ENCODE measurements at places on chromosomes 7 and 10.

- DNase-seq = no peak
Observed at GRCh38 chr7:67463983-67464382, 467.4 kb downstream of the TYW1 start.

DNA sequence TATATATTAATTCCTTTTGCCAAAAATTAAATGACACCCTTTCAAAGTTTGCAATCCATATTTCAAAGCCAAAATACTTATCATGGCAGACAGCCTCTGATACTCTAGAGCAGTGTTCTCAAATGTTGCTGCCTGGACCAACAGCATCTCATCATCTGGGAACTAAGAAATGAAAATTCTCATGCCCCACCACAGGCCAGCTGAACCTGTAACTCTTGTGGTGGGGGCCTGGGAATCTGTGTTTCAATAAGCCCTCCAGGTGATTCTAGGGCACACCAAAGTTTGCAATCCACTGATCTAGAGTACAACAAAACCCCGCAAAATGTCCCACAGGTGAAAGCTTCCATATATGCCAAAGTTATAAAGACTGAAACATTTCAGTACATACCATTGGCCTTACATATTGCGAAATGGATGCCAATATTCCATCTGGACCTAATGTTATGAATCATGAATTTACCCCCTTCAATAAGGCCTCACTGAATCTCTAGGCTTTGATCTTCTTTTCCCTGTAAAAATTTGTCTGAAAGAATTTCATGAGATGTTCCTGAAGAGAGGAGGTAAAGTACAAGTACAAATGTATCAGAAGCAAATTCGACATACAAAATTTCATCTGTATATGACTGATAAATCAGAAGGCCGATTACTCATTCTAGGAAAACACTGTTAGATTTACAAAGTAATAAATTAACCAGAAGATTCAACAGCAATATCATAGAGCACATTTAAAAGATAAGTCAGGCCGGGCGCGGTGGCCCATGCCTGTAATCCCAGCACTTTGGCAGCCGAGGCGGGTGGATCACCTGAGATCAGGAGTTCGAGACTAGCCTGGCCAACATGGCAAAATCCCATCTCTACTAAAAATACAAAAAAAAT lies 25.3 kb upstream of the EPC1 start:
- no peak for DNase-seq

DNA sequence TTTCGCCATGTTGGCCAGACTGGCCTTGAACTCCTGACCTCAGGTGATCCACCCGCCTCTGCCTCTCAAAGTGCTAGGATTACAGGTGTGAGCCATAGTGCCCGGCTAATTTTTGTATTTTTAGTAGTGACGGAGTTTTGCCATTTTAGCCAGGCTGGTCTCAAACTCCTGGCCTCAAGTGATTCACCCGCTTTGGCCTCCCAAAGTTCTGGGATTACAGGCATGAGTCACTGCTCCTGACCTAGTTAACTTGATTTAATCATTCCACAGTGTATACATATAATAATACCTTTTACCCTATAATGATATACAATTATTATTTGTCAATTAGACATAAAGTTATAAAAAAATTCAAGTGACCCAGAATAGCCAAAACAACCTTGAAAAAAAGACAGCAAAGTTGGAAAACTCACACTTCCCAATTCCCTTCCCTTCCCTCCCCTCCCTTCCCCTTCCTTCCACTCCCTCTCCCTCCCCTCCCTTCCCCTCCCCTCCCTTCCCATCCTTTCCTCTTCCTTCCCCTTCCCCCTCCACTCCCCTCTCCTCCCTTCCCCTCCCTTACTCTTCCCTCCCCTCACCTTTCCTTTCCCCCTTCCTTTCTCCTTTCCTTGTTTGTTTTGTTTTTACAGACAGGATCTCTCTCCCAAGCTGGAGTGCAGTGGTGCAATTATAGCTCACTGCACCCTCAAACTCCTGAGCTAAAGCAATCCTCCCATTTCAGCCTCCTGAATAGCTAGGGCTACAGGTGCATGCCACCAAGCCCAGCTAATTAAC lies 14.8 kb upstream of the ZMIZ2 start:
- DNase-seq = no peak

- no peak for DNase-seq
Observed at GRCh38 chr7:140673063-140673773, 473 bp downstream of the ADCK2 start.

GRCh38 chr7:56091591-56091990 lies 1.2 kb downstream of the PHKG1 start:
- DNase-seq = no peak

DNA sequence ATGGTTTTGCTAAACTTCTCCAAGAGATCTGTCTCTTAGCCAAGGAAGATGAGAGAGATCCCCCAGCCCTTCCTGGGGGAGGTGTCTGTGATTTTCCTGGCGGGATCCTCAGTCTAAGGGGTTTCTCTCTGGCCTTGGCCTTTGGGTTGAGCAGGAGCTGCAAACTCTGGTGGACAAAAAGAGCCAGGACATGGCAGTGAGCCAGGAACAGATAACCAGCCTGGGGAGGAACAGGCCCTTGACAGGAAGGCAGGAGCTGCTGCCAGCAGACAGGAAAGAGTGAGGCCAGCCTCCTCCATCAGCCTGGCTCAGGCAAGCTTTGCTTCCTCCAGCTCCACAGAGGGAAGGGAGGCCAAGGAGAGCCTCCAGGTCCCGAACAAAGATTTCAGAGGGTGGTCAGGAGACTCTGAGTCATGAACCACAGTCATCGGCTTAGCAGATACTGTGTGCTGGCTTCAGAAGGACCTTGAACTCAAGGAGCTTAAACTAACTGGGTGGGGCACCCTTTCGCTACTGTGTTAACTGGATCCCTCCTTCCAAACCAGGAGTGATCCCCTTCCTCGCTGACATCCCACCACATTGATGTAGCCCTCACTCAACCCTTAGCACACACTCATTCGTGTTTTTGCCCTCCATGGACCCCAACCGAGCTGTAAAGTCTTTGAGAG lies 34.7 kb downstream of the DDIT4 start:
- DNase-seq = no peak

- no peak for DNase-seq
Observed at GRCh38 chr10:113572520-113573290, 19.9 kb downstream of the HABP2 start.

GRCh38 chr7:151472644-151473380 lies 32.9 kb upstream of the CRYGN start:
- no peak for DNase-seq

DNA sequence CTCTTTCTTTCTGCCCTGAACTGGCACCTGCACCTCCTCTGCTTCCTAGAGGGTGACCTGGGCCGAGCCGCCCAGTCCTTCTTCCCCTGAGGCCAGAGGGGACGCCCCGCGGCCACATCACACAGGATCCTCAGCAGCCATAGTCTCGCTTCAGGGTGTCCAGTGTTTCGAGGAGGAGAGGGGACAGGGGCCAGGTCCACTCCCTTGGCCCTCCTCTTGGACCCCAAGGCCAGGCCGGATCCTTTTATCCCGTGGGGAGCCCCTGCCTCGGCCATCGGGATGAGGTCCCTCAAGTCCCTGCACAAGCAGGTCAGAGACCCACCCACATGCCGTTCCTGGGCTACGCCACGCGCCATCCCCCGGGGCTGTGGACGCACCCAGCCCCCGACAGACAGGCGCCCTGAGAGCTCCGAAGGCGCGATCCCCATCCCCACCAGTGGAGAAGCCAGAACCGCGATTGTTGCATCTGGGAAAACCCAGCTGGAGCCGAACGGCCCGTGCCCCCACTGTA lies 3.6 kb downstream of the BHLHA15 start:
- DNase-seq = no peak

- no peak for DNase-seq
Observed at GRCh38 chr7:611281-611810, 91.7 kb upstream of the PDGFA start.

- no peak for DNase-seq
Observed at GRCh38 chr7:133513608-133514007, 260.7 kb downstream of the EXOC4 start.

- DNase-seq = no peak
Observed at GRCh38 chr7:102837802-102838201, 75.0 kb upstream of the LRRC17 start.

DNA sequence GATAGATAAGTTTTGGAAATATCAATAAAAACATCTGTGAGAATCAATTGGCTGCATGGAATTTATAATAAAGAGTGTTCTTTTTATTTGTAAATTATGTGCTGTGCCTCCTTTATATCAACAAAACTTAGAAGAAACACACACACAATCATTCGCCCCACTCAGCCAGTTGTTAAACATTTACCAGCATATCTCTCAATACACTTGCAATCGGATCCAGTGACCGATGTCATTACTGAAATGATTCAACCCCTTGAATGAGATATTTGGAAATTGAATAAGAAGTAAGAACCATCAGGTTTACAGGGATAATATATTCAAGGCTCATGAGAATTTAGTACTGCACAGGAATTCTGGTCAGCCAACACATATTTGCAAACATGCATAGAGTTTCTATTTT lies 35.6 kb downstream of the TAF3 start:
- DNase-seq = no peak

DNA sequence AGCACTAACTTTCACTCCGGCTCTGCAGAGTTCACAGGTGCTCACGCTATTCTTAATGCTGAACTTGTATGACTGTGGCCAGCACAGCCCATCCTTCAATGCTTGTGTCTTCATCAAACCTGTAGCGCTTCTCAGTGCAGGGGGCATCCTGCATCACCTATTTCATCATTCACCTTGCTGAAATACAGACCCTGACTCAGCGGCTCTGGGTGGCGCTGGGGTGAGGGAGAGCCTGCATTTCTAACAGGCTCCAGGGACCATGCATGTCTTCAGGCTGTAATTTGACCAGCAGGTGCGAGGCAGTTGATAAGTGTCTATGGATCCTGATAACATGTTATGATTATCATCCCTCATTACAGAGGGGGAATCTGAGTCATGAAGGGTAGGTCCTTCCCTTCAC lies 89.3 kb downstream of the VOPP1 start:
- no peak for DNase-seq

GRCh38 chr7:41467596-41467995 lies 235.3 kb downstream of the INHBA start:
- no peak for DNase-seq

- no peak for DNase-seq
Observed at GRCh38 chr10:133123050-133123745, 35.5 kb downstream of the ADGRA1 start.

GRCh38 chr7:22157552-22157951 lies 199.4 kb downstream of the RAPGEF5 start:
- DNase-seq = no peak

DNA sequence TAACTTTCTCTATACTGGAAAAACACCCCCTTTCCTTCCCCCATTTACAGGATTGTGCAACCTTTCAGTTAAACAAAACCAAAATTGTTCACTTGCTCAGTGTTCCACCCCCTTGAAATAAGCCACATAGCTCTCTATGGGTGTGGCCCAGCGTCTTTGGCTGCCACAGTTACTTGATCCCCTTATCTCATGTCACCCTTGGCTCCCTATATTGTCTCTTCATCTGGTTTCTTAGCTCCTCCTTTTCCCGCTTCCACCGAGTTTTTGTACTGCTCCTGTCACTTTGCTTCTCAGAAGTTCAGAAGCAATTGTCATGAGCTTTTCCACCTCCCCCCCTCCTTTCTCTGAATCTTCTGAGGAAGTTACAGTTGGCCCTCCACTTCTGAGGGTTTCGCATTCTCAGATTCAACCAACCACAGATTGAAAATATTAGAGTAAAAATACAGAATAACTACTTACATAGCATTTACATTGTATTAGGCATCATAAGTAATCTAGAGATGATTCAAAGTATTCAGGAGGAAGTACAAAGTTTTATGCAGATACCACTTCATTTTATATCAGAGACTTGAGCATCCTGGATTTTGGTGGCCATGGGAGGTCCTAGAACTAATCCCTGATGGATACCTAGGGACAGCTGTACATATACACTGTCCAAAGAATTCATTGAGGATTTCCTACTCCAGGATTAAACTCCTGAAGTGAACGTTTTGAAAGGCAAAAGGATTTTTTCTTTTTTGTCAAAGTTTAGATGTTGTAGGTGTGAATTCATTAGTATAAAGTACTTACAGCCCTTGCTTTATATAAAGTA lies 60.4 kb downstream of the ADD3 start:
- DNase-seq = peak; percentile 37

DNA sequence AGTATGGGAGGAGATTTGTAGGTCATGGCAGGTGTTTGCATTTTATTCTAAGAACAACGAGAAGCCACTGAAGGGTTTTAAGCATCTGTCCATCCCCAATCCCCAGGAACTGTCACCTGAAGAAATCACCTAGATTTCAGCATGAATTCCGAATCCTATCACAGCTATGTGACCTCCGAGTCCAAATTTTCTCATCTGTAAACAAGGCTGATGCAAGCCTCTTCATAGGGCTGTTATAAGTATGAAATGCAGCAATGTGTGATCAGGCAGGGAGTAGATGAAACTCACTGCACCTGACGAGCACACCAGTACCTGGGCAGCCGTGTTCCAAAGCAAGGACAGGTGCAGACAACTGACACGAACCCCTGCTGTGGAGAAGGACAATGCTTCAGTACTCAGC lies 14.0 kb downstream of the HABP2 start:
- no peak for DNase-seq
